NCI-H1930 (cell line): ENCODE measurements at places on chromosomes 5 and 9.

GRCh38 chr5:128262911-128263310 lies 179.3 kb downstream of the SLC12A2 start:
- DNase-seq = no peak

DNA sequence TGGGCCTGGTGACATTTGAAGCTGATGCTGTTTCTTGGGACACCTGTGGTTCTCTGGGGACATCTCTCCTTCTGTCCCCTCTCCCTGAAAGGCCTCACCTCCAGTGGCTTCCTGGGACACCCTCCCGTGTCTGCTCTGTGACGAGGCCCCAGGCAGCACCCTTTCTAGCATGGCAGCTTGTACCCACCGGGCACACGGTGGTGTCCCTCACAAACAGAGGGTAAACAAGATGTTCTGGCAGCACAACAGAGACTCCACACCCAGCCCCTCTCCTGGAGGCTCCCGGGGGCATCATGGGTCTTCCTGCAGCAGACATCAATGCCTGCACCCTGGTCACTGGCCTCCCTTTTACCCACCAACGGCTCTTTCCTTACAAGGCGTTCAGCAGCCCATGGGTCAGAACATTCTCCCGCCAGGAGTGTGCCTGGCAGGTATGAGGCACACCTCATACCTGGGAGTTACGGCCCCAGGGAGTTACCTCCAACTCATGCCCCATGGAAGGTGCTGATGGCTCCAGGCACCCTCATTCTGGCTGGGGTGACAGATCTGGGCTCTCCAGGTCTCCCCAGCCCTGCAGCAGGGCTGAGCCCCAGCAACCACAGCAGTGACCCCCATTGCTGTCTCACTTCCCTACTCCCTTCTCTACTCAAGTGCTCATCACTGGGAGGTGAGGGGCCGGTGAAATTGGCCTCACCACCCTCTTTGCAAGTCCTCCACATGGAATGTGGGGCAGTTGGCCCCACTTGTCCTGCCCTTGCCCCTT lies 51.1 kb downstream of the BARX1 start:
- no peak for DNase-seq

GRCh38 chr5:150175536-150175935 lies 9.0 kb downstream of the CDX1 start:
- DNase-seq = no peak

GRCh38 chr5:126487596-126487995 lies 64.4 kb downstream of the GRAMD2B start:
- no peak for DNase-seq

- no peak for DNase-seq
Measured at GRCh38 chr5:31361234-31361633, 167.7 kb downstream of the CDH6 start.

DNA sequence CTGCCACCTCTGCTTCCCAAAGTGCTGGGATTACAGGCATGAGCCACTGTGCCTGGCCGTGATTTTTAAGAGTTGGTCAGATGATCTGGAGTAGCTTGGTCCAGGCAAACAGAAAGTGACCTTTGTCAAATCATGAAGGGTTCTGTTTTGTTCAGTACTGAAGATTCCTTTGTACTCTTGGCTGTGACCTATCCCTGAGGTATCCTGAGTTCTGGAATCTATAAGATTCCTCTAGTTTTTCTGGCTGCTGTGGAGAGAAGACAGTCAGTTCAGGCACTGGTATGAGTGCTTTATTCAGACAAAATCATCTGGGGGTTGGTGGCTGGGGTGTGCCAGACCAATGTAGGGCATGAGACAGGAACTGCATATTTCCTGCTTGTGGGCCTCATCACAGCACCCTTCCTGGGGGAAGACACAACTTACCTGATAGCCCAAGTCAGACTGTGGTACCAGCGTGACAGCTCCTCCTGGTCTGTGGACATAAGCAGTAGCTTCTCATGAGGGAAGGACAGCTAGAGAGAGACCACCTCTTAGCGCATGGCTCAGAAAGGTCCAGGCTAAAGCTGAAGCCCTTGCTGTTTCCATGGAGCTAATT lies 3.1 kb downstream of the ARHGEF39 start:
- no peak for DNase-seq

- no peak for DNase-seq
Measured at GRCh38 chr9:77507212-77507961, 140.7 kb downstream of the GNA14 start.

GRCh38 chr5:84729326-84729725 lies 344.6 kb upstream of the EDIL3 start:
- DNase-seq = no peak

- no peak for DNase-seq
Measured at GRCh38 chr9:79073201-79073600, 498.6 kb upstream of the TLE4 start.

- DNase-seq = no peak
Measured at GRCh38 chr9:114677418-114677817, 4.6 kb downstream of the TEX48 start.

- DNase-seq = no peak
Measured at GRCh38 chr5:85479849-85480248, 1095.2 kb upstream of the EDIL3 start.

GRCh38 chr5:160792281-160792680 lies 59.7 kb downstream of the ATP10B start:
- DNase-seq = no peak

GRCh38 chr5:140443-140829 lies 48.5 kb downstream of the PLEKHG4B start:
- no peak for DNase-seq

DNA sequence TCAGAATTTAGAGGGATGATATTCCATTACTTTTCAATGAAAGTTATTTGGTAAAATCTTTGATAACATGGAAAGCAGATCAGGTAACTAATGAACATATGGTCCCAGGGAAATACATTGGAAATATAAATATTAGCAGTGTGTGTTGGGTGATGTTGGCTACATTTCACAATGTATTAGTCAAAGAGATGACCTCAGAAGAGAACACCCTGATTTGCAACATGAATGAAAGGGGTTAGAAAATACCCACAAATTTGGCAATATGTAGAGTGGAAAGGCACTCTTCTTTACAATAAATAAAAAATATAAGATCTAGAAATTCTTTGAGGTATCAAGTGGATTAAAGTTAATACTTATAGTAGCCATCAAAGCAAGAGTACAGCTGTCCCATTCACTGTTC lies 606.7 kb downstream of the PSAT1 start:
- no peak for DNase-seq

DNA sequence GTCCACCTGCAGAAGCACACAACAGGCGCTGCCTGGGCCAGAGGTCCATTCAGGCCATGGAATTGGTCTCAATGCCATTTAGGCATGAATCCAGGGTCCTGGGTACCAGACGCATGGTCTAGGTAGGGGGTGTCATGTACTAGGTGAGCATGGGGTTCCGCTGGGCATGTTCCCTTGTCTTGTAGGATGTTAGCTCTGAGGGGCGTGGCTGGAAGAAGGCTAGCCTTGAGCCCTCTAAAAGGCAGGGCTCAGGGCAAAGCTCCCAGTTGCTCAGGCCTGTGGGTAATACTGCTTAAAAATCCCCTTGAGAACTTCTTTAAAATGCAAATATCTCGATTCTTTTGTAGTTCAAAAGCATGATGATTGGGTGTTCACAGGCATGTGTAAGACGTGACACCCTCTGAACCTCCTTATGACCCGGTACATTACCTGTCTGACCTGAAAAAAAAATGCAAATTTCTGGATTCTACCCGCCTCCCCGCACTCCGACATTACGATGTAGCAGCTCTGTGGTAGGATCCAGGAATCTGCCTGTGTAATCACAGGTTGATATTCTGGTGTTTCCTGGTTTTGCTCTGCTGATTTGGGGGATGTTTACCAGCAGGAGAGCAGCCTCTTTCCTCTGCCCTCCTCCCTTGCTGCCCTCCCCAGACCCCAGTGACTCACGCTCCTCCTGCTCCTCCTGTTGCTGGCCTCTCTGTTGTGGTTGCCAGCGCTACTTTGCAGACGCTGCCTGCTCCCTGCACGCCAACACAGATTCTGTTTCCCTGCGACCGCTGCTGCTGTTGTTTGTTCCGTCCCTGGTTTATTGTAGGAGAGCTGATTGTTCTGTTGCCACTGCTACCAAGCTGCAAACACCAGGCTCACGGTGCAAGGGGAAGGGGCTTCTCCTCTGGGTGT lies 5.7 kb downstream of the TMC1 start:
- no peak for DNase-seq

- DNase-seq = no peak
Measured at GRCh38 chr9:92263131-92263530, 30.4 kb downstream of the IARS1 start.
